ENCODE measurements at places on chromosomes 1 and 21. TPM values are rescaled to one million over a fixed set of nuclear protein-coding genes. Genes with fewer than 3 reads are reported as not detected.
A peak's percentile ranks its signal among the peaks of the same experiment; 100 is the strongest.

- H3K27me3 ChIP-seq = no peaks in the 10 kb centered on the region
- DNase-seq = peak; percentile 55
- H3K4me3 ChIP-seq = no peak overlapping the region
- H3K36me3 ChIP-seq = no peaks in the 10 kb centered on the region
Observed at GRCh38 chr1:59976194-59977074, 49.9 kb upstream of the CYP2J2 start.

Gene GBP7
- not detected for total RNA-seq

GRCh38 chr1:58390091-58390490 is 156.4 kb downstream of the OMA1 start:
- no peaks in the 10 kb centered on the region for H3K27me3 ChIP-seq
- H3K36me3 ChIP-seq = no peaks in the 10 kb centered on the region
- no peak for DNase-seq
- no peak overlapping the region for H3K27ac ChIP-seq
- no peaks in the 10 kb centered on the region for H3K4me1 ChIP-seq

DNA sequence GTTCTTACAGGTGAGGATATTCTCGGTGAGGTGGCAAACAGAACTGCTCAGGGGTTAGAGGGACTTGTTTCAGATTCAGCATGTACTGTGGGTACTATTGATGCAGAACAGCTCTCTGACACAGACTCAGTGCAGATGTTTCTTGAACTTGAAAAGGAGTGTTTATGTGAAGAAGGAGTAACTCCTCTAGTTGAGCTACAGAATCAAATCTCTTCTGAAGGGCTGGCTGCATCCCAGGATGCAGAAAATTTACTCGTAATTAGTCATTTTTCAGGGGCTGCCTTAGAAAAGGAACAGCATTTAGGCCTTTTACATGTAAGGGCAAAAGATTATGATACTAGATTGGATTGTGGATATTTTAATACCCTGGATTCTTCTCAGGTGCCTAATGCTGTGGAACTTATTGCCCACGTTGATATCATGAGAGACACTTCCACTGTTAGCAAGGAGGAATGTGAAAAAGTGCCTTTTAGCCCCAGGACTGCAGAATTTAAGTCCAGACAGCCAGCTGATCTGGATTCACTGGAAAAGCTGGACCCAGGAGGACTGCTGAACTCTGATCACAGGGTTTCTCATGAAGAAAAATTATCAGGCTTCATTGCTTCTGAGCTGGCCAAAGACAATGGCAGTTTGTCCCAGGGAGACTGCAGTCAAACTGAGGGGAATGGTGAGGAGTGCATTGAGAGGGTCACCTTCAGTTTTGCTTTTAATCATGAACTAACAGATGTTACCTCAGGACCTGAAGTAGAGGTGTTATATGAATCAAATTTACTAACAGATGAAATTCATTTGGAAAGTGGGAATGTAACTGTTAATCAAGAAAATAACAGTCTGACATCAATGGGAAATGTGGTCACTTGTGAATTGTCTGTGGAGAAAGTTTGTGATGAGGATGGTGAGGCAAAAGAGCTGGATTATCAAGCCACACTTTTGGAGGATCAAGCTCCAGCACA is 79.6 kb upstream of the BMP8A start:
- H3K27ac ChIP-seq = peak overlapping the region; percentile 94
- H3K27me3 ChIP-seq = no peaks in the 10 kb centered on the region
- H3K4me3 ChIP-seq = no peak overlapping the region
- DNase-seq = no peak

GRCh38 chr21:32525282-32525681 is 60.0 kb downstream of the TCP10L start:
- no peaks in the 10 kb centered on the region for H3K36me3 ChIP-seq
- no peaks in the 10 kb centered on the region for H3K27me3 ChIP-seq
- no peak overlapping the region for H3K4me3 ChIP-seq
- H3K27ac ChIP-seq = no peak overlapping the region
- peak; percentile 36 for DNase-seq
- H3K4me1 ChIP-seq = no peaks in the 10 kb centered on the region
